ENCODE measurements at places on chromosomes 2 and 18.

DNA sequence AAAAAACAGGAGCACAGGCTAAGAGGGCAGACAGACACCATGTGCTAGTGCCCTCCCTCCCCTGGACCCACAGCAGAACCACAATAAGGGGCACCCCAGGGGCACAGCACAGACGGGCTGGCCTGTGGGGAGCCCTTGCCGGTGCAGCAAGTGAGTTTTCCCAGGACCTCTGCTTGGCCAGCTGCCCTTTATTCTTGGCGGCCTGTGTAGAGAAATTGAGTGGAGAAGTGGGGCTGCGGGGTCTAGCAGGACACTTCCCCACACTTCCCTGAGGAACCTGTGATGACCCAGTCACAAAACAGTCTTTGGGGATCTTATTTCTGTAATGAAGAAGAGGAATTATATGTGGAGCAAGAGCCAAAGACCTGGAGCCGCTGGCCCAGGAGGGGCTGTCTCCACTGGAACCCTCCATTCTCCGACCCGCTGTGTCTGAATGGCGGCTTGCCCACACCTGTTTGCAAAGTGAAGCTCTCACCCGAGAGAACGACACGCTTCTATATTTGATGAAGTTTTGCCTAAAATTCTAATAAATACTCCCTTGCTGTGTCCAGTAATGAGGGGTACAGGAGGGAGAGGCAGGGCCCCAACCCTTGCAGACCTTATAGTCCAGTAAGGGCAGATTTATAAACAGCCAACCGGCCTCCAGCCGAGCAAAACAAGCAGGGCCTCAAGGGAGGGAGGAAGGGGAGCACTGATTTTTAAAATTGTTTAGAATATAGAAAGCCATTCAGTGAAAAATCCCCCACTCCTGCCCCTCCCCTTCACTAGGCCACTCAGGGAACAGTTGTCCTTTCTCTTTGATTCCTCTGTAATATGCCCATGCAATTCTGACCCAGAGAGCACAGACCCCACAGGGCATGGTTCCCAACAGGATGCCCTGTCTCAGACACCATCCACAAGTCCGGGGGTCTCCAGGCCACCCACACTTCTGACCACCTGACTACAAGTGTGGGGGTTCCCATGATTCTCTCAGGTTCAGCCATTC, 44.7 kb upstream of the SNED1 start:
- no peak for DNase-seq

DNA sequence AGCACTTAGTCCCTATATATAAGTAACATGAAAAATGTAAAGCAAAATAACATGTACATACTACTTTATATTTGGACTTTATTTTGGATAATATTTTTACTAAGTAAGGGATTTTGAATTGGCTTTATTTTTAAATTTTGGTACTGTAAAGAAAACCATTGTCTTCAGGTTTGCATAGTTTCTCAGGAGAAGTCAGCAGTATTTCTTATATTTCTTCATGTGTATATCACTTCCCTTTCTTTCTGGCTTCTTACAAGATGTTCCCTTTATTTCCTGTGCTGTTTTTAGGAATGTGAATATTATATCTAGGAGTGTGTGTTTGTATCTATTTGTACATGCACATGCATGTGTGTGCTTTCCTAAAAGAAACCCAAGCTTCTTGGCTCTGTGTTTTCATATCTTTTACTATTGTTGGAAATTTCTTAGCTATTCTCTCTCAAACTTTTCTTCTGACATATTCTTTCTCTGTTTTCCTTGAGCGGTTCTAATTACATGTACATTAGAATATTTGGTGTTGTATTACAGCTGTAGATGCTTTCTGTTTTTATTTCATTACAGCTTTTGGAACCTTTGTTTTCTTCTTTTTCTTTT, 1549.7 kb upstream of the ACVR2A start:
- DNase-seq: no peak

DNA sequence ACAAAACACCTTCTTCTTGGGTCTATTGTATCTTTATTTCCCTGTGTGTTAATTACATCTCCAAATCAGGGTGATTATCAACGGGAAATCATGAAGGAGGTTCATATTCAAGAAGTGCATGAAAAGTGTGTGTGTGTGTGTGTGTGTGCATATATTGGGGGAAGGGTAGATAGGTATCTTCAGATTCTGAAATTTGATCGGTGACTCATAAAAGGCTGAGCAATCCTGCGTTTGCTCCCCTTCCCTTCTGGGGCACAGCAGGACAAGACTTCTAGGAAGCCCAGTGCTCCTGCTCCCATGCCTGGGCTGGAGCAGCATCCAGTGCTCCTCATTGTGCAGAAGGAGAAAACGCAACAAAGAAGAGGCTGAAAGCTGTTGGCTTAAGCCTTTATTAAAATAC, 25.8 kb downstream of the MC5R start:
- DNase-seq: no peak

DNA sequence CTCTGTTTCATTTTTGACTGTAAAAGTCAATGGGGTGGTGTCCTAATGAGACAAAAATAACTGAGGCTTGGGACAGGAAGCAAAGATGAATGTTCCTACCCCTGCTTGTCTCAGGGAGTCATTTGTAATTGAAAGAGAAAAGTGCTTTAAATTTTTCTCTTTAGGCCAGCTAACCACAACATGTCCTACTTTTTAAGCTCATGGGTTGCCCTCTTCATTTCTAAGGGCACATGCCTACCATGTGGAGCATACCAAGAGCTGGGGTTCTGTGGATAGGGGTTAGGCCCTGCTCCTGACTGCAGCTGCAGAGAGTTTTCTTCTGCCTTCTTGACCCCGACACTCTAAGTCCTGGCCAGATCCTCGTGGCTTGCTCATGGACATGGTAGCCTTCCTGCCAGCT, 96.8 kb upstream of the ARL4C start:
- no peak for DNase-seq

- no peak for DNase-seq
Observed at GRCh38 chr2:202034249-202035088, 814 bp downstream of the FZD7 start.

GRCh38 chr2:26178746-26179436, 6.0 kb downstream of the GAREM2 start:
- DNase-seq: no peak
